ENCODE measurements at places on chromosomes 1 and 21.

- DNase-seq, result no peak
Measured at GRCh38 chr1:46618754-46619415, 2.3 kb upstream of the MOB3C start.

- DNase-seq, result no peak
Measured at GRCh38 chr1:47803815-47804501, 193.2 kb downstream of the TRABD2B start.

- no peak for DNase-seq
Measured at GRCh38 chr1:157301477-157302198, 163.4 kb upstream of the ETV3 start.

DNA sequence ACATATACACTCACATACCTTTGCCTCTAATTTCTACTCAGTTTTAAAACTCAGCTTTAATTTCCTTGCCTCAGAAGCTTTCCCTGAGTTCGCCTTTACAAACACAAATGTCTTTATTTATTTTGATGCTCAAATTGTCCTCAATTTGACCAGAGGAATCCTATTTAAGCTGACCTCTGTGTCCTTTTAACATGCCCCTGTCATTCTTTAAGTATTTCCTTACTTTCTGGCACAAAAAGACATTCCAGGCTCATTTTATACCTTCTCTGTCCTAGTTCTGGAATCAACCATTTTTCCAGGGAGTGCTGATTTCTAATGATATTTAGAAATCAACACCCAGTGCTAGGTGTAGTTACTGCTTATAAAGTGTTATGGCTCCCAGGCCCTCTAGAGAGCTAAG lies 82.5 kb downstream of the OSBPL9 start:
- no peak for DNase-seq

DNA sequence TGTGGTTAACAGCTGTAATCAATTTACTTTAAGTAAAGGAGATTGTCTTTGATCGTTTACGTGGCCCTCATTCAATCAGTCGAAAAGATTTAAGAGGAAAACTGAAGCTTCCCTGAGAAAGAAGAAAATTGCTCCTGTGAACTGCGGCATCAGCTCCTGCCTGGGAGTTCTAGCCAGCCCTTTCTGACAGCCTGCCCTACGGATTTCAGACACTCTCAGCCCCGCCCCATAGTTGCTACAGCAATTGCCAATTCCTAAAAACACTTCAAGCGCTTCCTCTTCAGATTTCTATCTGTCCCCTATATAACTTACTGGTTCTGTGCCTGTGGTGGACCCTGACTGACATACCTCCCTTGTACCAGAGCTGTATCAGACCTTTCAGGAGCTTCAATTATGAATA lies 277.6 kb downstream of the DSCAM start:
- DNase-seq, result no peak

DNA sequence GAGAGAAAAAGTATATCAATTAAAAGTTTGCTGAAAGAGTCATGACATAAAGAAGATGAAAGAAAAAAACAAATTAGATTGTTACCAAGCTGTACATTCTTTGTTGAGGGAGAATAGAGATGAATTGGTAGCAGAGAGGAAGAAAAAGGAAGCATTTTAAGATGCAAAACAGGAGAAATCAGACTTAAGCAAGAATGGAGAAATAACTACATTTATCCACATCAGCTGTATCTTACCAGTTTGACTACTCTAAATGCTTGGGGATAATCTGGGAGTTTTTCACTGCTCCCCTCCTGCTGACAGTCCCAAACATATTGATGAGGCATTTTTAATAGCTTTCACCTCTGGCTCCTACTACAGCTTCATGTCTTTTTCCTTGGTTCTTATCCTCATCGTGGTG lies 16.8 kb upstream of the PTPRC start:
- no peak for DNase-seq

GRCh38 chr1:87180682-87181081 lies 148.0 kb upstream of the LMO4 start:
- peak; percentile 16 for DNase-seq

DNA sequence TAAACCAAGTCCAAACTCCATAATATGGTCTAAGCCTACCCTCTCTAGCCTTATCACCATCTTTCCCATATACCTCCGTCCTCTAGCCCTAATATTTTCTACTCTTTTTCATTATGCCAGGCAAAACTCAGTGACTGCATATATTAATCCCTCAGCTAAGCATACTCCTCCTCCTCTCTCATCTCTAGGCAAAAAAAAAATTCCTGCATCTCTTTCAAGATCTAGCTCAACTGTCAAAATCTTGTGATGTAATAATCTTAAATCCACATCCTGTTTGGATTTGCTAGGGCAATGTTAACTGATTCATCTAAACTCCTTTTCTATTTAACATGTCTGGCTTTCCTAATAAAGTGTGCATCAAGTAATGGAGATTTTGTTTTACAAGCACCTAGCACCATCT lies 20.4 kb downstream of the PRPF38A start:
- DNase-seq, result no peak

DNA sequence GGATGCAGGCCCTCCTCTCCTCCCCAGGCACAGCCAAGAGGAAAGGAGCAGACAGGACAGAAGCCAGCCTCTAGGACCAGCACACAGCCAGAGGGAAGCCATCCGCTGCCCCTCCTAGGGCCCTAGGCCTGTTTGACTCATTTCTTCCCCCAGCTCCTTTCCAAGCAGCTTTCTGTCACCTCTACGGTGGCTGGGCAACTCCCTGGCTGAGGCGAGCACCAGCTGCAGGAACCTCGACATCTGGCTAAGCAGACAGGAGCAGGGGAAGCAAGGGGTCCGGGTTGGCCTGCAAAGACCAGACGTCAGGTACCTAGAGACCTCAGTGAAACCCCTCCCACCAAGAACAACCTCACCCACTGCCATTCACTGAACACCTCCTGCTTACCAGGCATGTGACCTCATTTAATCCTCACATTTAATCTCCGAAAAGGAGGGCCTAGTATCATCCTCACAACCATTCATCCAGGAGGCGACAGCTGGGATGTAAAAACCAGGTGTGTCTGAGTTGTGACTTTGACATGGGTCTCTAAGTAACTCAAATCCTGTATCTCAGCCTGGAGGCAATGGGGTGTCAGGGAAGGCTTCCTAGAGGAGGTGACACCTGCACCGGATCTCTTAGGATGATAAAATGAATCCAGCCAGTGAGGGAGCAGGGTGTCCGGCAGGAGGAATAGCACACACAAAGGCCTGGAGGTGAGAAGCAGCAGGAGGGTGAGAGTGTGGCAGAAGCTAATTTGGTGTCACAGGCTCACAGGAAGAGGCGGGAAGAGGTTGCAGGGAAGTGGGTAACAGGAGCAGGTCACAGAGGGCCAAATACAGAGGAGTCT lies 5.9 kb downstream of the LRP8 start:
- no peak for DNase-seq

DNA sequence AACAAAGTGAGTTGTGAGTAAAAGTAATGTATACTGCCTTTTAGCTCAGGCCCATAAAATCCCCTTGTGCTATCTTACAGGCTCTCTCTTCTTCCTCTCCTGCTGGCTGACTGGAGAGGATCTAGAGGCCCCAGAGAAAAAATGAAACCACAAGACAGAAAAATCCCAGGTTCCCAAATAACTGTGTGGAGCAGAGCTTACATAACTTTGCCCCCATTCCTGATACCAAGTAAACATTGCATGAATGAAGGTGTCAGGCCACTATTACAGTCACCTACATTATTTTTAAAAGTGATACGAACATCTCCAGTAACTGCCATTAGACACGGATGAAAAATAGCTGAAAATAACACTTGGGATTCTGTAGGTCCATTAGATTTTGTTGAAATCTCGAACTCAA lies 386.0 kb upstream of the NR5A2 start:
- DNase-seq, result no peak

DNA sequence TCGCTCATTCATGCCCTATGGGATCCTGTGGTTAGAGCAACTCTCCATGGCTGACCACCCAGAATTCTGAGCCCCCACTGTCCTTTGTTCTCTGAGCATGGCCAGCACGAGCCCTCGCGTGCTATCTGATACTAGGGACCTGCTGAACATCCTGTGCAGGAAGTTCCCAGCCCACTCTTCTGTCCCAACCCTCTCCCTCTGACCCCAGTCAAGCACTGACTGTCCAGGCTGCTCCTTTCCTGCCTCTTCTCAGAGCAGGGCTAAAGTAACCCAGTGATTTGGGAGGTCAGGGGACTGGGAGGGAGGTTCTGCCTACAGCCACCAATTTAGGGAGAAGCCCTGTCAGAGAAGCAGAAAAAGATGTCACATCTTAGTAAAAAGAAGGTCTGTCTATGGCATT lies 21.2 kb downstream of the CYP4B1 start:
- no peak for DNase-seq

DNA sequence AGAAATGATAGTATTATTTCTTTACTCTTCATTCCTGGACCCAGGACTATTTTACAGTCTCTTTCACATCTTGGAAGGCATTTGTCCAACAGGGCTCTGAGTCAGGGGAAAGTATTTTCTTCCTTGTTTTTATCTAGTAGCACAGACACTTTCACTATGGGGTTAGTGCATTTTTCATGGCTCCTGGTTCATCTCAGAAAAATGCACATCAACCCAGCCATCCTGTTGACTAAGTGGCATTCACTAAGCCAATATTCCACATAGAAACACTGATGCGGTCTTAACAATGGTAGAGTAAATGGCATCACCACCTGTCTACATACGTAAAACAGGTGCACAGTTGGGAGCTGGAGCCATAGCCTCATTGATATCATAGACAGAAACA lies 87.4 kb upstream of the C1orf21 start:
- peak; percentile 74 for DNase-seq

- DNase-seq, result peak; percentile 40
Measured at GRCh38 chr1:215022741-215023141, 59.8 kb upstream of the KCNK2 start.

DNA sequence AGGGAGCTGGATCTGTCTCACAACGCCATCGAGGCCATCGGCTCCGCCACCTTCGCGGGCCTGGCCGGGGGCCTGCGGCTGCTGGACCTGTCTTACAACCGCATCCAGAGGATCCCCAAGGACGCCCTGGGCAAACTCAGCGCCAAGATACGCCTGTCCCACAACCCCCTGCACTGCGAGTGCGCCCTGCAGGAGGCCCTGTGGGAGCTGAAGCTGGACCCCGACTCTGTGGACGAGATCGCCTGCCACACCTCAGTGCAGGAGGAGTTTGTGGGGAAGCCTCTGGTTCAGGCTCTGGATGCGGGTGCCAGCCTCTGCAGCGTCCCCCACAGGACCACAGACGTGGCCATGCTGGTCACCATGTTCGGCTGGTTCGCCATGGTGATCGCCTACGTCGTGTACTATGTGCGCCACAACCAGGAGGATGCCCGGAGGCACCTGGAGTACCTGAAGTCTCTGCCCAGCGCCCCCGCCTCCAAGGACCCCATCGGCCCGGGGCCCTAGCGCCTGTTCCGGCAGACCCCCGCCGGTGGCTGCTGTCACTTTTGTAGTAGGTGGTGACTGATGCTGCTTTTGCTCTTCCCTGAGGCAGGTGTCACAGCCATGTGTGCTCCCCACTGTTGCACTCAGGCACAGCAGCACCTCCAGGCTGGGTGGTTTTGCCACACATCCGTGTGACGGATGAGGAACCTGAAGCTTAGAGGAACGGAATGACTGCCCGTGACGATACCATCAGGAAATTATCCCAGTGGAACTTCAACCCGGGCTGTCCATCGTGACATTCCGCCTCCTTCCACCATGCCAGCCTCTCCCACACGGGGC lies 1.8 kb downstream of the LRRC3 start:
- DNase-seq, result no peak

DNA sequence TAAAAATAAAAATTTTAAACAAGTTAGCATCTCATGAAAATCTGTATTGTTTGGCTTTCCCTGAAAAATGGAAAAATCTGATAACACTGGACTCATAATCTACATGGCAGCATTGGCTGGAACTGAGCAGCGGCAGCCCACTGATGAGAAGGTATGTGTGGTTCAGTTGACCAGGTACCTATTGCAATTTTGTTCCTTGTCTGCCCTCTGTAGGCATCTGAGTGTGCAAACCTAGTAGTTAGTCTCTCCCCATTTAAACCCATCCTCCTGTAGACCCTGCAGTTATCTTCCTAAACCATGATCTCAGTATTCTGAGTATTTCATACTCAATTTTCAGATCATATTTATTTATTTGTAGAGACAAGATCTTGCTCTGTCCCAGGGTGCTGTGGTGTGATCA lies 59.4 kb upstream of the SERBP1 start:
- DNase-seq, result no peak

- no peak for DNase-seq
Measured at GRCh38 chr1:182217967-182218366, 156.5 kb upstream of the ZNF648 start.

DNA sequence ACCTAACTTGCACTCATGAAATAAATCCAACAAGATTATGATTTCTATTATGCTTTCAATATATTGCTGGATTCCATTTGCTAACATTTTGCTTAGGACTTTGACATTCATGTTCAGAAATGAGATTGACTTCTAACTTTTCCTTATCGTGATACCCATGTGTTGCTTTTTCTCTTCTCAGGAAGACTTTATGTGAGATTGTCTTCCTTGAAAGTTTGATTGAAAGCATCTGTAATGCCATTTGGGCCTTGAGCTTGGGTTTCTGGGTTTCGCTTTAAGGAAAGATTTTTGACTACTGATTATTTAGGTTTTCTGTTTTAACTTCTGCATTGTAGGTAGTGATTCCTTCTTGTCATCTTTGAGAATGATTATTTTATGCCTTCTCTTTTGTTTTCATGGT lies 27.8 kb downstream of the AGMAT start:
- no peak for DNase-seq

GRCh38 chr1:111596499-111596898 lies 23.1 kb upstream of the RAP1A start:
- no peak for DNase-seq

DNA sequence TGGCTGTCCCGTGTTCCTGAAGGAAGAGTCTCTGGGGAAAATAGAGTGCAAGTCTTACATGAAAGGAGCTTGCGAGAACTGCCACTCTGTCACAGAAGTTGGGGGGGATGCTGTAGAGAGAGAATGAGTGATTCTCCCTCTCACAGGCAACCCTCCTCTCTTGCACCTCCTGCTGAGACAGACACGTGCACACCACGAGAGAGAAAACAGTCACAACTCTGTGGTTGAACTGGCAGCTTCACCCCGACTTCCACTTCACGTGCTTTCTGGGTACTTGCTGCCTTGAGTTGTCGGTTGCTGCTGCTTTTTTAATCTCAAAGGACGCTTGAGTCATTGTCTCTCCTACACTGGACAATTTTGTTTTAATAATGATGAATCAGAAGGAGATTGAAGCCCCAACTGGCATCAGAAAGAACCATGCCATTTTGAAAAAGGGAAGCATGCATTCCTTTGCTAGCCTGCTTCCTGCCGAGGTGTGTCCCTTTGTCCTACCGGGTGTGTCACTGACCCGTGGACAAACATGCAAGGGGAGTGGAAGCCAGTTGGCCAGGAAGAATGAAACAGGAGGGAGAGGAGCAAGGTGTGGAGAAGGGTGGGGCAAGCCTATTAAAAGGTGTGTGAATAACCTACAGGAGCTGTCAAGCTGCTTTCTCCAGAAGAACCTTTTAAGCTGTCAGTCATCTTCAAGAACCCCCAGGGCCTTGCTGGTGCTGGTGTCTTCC lies 164.2 kb downstream of the CACNA1E start:
- no peak for DNase-seq

GRCh38 chr1:119595606-119596005 lies 52.5 kb downstream of the ZNF697 start:
- no peak for DNase-seq

- no peak for DNase-seq
Measured at GRCh38 chr1:59697150-59697800, 117.5 kb upstream of the HOOK1 start.

GRCh38 chr1:228226956-228227791 lies 19.3 kb downstream of the OBSCN start:
- DNase-seq, result no peak

- no peak for DNase-seq
Measured at GRCh38 chr1:166858726-166859419, 17.2 kb downstream of the TADA1 start.
